ENCODE measurements at places on chromosomes 5 and 9.
A peak's percentile ranks its signal among the peaks of the same experiment; 100 is the strongest.

DNA sequence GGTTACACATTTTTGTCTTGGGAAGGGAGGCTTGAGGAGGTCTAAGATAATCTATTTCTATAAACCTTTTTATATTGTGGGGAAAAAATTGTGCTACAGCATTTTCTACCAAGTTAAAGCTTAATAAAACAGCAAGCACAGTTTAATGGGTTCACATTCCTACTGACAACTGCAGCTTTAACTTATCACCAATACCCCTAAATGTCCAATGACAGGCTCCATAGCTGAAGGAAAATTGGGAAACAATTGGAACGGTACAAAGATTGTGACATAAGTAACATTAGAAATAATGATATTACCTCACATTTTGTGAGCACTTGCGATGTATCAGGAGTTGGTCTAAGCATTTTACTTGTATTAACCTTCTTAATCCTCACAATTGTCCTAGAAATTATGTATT is 79.5 kb upstream of the HAPLN1 start:
- no peak for DNase-seq

DNA sequence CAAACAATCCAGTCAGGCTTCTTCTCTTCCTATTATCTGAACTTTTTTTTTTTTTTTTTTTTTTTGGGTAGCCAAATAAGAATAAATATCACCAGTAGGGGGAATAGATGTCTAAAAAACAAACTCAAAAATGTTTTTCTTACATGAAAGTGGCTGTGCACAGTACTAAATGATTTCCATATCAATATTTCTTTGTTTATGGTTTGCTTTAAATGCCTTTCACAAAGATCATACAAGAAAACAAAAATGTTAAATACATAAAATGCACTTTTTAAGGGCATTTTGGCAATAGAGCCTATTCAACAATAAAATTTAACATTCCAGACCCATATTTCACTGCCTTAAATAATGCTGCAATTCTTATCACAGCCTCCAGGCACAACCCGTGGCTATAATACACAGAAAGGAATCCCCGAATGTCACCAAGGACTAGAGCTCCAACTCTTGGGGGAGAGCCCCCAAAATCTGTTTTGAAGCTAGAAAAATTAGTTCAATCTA is 91.1 kb upstream of the TBCA start:
- peak; percentile 37 for DNase-seq

GRCh38 chr9:137460363-137461315 is 1.5 kb upstream of the NSMF start:
- no peak for DNase-seq

DNA sequence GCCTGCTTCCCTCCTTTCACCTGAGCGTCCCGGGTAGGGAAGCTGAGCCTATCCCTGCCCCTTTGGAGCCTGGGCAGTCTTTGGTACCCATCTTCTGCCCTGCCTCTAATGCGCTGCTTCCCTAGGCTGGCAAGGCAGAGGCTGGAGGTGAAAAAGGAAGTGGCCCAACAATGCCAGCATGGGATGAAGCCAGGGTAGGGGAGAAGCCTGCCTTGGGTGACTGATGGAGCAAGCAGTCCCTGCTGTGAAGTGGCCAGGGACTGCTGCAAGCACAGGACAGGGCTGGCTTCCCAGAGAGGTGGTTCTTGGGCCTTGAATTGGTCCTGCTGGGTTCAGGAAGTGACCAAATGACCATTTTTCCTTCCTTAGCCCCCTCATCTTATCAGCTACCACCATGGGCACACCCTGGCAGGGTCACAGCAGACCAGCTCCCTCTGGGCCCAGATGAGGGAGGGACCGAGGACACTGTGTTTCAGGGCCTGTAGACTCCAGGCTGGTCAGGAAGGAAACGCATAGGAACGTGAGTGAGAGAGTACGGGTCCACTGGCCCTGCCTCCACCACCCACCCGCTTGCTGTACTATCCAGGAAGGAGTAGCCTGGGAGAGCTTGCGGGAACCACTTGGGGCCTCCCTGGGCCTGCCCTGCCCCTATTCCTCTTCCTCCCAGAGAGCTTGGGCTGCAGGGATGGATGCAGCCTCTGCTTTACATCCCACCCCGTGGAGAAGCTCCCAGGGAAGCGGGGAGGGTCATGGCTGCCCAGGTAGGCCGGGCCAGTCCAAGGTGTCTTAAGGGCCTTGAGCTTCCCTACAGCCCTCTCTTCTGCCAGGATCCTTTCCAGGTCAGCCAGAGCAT is 102.6 kb downstream of the DAB2IP start:
- no peak for DNase-seq

GRCh38 chr5:75009556-75010345 is 42.6 kb downstream of the GCNT4 start:
- no peak for DNase-seq

DNA sequence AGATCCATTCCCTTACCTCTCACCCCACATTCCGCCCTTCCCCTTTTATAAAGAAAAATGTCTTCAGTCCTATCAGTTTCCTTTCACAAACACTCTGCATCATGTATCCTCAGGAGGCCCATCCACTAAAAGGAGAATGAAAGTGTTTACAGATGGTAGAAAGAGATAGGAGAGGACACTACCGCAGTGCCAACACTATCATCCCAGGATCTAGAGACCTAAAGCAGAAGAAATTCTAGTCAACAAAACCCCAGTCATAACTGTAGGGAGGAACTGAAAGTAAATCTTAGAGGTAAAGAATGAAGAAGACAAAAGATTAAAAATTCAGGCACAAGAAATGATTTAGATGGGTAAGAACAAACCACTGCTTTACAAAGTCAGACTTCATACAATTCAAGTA is 114.1 kb downstream of the MLLT3 start:
- no peak for DNase-seq
